Activated CD4-positive, alpha-beta T cell treated with anti-CD3 and anti-CD28 coated beads, Interleukin-2, amount 10 ng/mL, durations not matched to agents 24 days and 14 days (primary cell): ENCODE measurements at places on chromosomes 13 and 19. TPM values are rescaled to one million over a fixed set of nuclear protein-coding genes. Genes with fewer than 3 reads are reported as not detected.

DNA sequence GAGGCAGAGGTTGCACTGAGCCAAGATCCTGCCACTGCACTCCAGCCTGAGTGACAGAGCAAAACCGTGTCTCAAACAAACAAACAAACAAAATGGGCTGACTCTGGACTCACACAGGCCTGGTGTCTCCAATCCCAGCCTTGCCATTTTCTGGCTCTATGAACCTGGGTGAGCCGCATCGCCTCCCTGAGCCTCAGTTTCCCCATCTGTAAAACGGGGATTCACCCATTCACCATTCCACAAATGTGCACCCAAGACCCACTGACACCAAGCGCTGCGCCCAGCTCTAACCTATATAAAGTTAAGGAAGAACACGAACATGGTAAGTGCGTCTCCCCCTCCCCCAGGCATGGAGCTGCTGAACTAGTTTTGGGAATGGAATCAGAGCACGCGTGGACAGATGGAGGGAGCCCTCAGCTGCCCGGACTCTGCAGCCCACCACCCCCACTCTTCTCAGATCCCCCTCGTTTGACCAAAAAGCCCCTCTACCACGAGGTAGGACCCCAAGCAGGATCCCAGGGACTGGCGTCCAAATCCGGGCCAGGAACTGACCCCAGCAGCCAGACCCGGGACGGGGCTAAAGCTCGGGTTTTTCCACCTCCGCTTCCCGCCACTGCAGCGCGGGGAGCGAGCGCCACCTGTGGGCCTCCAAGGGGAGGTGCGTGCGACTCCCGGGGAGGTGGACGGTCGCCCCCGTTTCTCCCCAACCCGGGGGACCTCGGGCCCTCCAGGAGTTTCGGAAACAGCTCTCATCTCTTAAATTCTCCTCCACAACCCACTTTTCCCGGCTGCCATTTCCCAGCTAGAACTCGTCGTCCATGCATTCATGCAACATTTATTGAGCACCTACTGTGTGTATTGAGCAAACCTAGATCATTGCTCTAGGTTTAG is 33.0 kb upstream of the ADGRE5 start:
- peak; percentile 91 for DNase-seq

DNA sequence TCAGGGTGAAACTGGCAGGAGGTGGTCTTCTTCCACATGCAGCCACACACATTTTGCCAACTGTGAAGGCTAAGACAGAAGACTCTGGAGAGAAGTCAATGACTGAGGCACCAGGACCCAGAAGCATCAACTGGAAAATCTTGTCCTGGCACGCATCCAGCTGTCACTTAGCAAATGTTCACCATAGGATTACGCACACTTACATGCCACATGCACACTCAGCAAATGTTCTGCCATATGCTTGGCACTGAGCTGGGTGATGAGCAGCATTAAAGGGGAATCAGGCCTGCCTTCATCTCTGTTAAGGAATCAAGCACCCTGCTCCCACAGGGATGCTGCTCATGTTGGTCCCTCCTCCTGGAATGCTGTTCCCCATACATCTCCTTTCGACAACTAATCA is 5.1 kb downstream of the ZNF599 start:
- DNase-seq, result no peak

DNA sequence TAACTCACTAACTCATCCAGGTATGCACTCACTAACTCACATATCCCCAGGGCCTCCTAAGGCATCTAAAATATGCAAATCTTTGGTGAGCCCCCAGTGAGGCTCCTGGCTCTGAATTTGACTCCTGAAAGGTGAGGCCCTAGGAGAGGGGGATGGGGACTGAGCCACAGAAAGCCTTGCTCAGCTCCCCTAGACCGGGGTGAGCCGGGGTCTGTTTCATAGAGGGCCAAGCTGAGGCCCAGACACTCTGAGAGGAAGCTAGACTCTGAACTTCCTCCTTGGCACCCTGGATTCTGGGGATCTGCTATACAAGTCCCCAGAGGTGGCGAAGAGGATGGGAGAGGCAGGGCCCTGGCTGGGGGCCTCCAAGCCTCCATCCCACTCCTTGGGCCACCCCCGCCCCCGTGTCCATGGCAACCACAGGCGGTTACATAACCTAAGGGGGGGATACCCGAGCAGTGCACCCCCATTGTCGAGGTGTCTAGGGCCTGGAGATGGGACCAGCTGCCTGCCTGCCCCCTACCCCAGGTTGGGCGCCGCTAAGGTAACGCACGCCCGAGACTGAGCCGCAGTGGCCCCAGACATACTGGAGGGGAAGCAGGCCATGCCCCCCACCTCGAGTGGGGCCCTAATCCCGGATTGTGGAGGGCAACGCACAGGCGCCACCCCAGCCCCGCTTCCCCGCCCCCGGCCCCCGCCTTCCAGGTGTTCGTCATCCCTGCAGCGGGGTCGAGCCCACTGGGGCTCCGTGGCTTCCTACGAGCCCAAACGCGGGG is 646 bp downstream of the ABHD8 start:
- DNase-seq, result peak; percentile 66

GRCh38 chr19:16584248-16585093 is 12.3 kb upstream of the SLC35E1 start:
- peak; percentile 97 for DNase-seq

- peak; percentile 95 for DNase-seq
Measured at GRCh38 chr19:44723952-44724319, 24.6 kb upstream of the BCL3 start.

DNA sequence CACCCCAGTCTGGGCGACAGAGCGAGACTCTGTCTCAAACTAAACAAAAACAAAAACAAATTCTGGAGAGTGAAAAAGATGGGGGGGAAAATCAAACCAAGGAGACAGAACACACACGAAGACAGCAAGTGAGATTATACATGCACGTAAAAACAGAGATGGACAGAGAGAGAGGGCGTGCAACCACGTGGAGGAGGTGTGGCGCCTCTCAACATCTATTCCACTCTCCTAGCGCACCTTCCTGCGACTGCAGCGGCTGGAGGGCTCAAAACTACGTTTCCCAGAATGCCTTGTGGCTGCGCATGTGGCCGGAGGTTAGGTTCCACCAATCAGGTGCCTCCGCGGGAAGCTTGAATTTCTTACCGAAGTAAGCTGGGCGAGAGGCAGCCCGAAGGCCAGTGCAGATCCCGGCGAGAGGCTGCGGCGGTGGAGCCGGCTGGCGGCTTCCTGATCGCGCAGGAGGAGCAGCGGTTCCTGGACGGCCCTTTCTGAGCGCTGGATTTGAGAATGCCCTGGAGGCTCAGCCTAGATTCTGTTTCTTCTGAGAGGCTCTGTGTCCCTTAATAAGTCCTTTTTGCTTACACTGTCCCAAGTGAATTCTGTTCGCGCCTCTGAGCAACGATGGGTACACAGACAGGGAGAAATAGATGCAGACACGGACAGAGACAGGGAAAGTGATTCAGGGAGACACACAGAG is 13.1 kb upstream of the NANOS2 start:
- peak; percentile 97 for DNase-seq

DNA sequence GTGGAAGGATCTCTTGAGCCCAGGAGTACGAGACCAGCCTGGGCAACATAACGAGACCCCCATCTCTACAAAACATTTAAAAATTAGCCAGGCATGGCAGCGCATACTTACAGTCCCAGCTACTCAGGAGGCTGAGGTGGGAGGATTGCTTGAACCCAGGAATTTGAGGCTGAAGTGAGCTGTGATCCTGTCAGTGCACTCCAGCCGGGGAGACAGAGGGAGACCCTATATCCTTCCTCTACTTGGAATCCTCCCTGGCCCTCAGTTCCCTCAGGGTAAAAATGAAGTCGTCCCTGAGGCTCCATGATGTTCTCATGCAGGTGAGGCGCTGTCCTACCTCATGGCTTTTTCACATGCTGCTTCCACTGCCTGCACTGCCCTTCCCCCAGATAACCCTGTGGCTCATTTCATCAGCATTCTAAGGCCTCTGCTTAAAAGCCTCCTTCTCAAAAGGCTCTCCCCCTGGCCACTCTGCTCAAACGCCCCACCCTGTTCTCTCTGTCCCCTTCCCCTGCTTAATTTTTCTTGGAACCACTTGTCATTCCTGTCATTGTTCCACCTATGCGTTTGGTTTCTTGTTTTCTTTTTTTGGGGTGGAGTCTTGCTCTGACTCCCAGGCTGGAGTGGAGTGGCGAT is 19.2 kb downstream of the DNM2 start:
- DNase-seq, result no peak

GRCh38 chr13:28636677-28637317 is 22.1 kb upstream of the POMP start:
- peak; percentile 85 for DNase-seq

- DNase-seq, result no peak
Measured at GRCh38 chr19:13078381-13078780, 24.3 kb downstream of the LYL1 start.

DNA sequence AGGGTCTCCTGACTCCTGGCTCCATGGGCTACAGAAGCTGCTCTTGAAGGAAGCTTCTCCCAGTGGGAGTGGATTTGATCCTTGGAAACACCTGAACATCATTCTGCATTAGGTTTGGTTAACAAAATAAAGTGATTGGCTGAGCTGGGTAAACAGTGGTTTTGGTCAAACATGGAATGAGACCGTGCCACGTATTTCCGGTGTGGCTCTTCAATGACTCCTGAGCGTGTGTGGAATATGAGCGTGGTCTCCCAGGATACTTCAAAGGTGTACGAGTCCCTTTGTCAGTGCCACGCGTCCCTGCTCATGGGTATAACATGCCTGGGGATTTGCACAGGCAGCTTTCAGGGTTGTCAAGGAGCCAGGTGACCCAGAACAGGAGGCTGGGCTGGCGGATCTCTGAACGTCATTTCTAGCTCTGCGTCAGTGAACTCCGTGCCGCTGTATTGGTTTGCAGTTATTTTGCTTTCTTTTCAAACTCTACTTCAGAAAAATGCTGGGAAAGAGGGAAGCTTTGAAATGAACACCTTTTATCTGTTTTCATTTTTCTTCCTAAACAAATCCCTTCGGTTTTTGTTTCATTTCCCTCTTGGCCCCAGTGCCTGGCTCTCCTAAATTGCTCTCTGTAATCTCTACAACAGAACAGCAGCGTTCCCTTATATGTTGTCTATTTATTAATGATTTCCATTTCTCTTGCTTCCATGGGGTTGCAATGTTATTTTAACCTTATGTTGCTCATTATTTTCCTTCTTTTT is 26.3 kb upstream of the GJB6 start:
- DNase-seq, result no peak

GRCh38 chr19:791007-791566 is 6.2 kb upstream of the PTBP1 start:
- no peak for DNase-seq

DNA sequence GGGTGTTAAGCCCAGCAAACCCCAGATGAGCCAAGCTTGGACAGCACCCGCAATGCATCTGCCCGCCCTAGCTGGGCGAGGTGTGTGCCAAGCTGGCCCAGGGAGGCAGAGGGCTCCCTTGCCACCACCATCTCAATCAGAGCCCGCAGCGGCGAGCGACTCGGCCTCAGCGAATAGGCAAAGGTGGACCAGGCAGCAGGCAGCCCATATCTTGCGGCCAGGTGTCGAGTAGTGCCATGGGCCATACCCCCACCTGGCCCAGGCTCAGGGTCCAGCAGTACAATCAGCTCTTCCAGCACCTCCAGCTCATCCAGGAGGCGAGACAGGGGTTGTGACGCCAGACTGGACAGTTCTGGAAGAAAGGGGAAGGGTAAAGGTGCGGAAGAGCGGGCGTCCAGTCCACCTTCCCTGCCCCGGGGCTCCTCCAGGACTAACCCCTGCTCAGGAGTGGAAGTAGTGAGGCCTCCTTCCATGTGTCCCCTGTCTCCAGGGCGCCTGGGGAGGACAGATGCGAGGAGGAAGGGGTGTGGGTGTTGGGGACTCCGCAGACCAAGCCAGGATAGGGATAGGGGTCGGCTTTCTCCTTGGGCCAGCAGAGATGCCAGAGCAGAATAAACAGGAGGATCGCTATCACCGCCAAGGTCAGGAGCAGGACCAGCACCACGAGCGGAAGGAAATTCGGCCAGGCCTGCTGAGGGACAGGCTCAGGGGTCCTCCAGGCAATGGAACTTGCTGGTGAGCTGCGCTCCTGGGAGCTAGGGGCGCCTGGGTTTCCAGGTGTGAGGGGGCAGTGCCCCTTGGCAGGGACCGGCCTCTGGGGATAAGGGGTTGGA is 2.8 kb downstream of the IGFLR1 start:
- no peak for DNase-seq

GRCh38 chr19:18432275-18433014 is 5.5 kb downstream of the ISYNA1 start:
- no peak for DNase-seq

GRCh38 chr19:13817018-13817614 is 21.9 kb downstream of the ZSWIM4 start:
- peak; percentile 72 for DNase-seq

DNA sequence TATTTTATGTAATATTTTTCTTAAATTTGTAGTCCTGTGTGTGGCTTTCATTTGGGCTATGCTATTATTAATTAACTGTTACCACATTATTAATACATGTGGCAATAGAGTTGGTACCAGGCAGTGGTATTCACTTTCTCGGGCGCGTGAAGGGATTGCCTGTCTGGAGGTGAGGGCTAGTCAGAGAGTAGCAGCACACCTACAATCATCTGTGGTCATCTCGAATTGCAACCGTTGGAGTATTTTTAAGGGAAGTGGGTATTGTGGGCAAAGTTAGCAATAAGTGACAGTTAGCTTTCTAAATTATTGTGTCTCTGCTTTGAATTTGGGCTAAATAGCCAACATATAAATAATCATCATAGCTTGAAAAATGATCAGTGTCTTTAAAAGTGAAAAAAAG is 20.0 kb upstream of the GPR18 start:
- peak; percentile 53 for DNase-seq

GRCh38 chr19:13329766-13330165 is 176.5 kb downstream of the CACNA1A start:
- DNase-seq, result no peak

DNA sequence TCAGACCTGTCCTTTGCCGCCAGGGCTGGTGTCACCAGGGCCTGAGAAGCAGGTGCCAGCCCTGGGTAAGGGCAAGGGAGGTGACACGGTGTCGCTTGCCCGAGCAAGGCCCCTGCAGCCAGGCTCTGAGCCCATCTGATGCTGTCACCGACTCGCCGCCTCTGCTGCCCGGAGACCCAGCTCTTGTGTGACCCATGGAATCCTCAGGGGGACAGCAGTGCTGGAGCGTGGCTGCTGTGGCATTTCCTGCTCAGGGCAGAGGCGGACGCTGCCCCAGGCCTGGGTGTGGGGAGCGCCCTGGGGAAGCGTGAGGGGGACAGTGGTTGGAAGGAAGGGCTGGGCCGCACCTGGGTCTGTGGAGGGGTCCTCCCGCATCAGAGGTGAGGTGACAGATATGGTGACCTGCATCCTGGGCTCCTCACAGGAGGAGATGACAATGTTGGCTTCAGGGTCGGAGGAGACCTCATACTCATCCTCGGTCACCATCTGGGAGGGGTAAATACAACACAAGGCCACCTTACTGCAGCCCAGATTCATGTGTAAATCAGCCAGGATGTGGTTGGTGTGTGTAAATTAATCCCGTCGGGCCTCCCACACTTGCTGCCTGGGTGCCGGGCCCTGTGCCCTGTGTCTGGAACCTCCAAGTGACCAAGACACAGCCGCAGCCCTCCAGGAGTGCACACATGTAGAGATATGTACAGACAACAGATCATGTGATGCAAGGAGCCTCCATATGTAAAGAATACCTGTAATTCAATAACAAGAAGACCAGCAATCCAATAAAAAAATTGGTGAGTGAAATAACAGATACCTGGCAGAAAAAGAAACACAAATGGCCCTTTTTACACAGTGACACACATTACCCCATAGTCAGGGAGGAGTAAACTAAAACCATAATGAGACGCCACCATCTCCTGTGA is 27.6 kb upstream of the MATK start:
- no peak for DNase-seq

- peak; percentile 39 for DNase-seq
Measured at GRCh38 chr13:26228096-26228495, 6.0 kb upstream of the RNF6 start.

The KRTDAP gene
- not detected in 2 replicates for total RNA-seq

The JSRP1 gene
- 0.40 and 0.91 TPM in 2 replicates for total RNA-seq

The CGB3 gene
- total RNA-seq, result not detected in 2 replicates

The TRAPPC2B gene
- total RNA-seq, result 4.1 and 4.3 TPM in 2 replicates

The MRPL54 gene
- 91.4 and 96.6 TPM in 2 replicates for total RNA-seq
